ENCODE measurements at places on chromosomes 2 and 18. TPM values are rescaled to one million over a fixed set of nuclear protein-coding genes. Genes with fewer than 3 reads are reported as not detected.

- DNase-seq, result peak; percentile 91
Observed at GRCh38 chr2:150012986-150013385, 425.4 kb upstream of the MMADHC start.

GRCh38 chr2:37156071-37156856, 516 bp downstream of the EIF2AK2 start:
- peak; percentile 83 for DNase-seq

GRCh38 chr2:23940718-23941620, 706 bp downstream of the UBXN2A start:
- DNase-seq, result peak; percentile 61

DNA sequence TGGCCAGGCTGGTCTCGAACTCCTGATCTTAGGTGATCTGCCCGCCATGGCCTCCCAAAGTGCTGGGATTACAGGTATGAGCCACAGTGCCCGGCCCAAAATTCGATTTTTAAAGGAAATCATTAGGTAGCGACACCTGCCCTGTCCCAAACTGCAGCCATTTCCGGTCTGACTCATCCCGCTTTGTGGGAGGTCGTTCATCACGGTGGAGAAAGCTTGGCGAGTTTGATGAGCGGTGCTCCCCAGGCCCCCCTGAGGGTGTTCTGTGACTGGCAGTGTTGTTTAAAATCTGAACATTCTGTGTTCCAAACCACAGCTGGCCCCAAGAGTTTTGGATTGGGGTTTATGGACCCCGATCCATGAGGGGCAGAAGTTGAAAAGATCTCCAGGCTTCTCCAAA, 53.0 kb upstream of the GLI2 start:
- no peak for DNase-seq

STPG4 gene
- total RNA-seq, result 8.4 TPM

- DNase-seq, result no peak
Observed at GRCh38 chr2:42556315-42556890, 12.0 kb upstream of the MTA3 start.

GRCh38 chr2:116141891-116142474, 1672.5 kb upstream of the DDX18 start:
- no peak for DNase-seq

- DNase-seq, result no peak
Observed at GRCh38 chr2:21011453-21011852, 32.4 kb downstream of the APOB start.

CDK15 gene
- total RNA-seq, result 6.7 TPM

RAX gene
- total RNA-seq, result 3.4 TPM

DNA sequence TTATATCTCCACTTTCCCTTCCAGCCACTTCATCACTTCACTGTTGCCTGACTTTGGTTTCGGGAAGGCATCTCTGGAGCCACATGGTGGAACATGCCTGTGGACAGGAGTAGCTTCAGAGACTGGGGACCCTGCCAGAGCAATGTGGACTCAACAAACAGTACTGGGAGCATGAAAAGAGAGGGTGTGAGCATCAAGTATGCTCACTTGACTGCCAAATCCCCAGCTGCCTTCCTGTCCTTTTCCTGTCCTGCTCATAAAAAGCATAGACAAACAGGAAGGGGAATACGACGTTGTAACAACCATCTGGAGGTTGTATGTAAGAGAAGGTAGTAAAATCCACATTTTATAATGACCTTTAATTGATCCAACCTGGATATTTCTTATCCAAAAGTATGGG, 61.3 kb upstream of the CSRNP3 start:
- DNase-seq, result no peak

- DNase-seq, result no peak
Observed at GRCh38 chr18:38930881-38931753, 1365.5 kb upstream of the CELF4 start.

GRCh38 chr18:46718501-46719341, 38.1 kb downstream of the ST8SIA5 start:
- no peak for DNase-seq

PRKCE gene
- total RNA-seq, result 8.2 TPM

ANXA4 gene
- total RNA-seq, result 56.8 TPM

CCDC74A gene
- not detected for total RNA-seq

- DNase-seq, result no peak
Observed at GRCh38 chr18:48135436-48135966, 205.0 kb upstream of the SMAD2 start.

GRCh38 chr2:68126561-68126960, 31.1 kb upstream of the PNO1 start:
- DNase-seq, result no peak
